AG04450 (cell line): ENCODE measurements at places on chromosomes 7 and 10. TPM values are rescaled to one million over a fixed set of nuclear protein-coding genes. Genes with fewer than 3 reads are reported as not detected.

ELN gene
- 2.1 and 2.8 TPM in 2 replicates for polyA plus RNA-seq

GRCh38 chr10:113476191-113476590, 76.7 kb upstream of the HABP2 start:
- DNase-seq = no peak

SLC13A4 gene
- polyA plus RNA-seq = 0.09 and 0.32 TPM in 2 replicates

DNA sequence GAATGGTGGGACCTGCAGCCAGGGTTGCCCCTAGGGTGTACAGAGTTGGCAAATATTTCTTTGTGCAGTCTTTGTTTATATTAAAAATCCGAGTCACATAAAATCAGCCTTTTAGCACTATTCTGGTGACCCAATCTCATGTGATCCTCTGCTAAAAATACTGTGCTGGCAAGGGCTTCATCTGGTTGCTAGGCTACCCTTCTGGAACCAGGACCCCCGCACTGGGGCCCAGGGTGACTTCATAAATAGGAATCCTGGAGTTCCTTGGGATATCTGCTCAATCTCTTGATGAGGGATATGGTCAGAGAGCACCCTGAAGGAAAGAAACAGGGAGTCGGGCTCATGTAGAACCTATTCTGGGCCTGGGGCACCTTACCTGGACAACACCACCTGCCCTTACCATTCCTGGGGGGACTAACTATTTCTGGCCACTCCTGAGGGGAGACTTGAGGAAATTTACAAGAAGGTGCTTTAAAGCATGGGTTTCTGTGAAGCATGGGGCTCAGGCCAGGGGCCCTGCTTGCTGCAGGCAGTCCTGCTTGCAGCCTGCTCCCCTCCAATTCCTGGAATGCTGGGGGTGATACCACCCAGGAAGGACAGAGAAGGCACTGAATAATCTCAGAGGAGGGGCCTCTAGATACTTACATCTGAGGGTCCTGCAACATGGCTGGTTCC, 44.7 kb downstream of the SH2D4B start:
- no peak for DNase-seq

XRCC2 gene
- polyA plus RNA-seq = 0.84 and 1.3 TPM in 2 replicates

SUPV3L1 gene
- 28.0 and 31.8 TPM in 2 replicates for polyA plus RNA-seq

DNA sequence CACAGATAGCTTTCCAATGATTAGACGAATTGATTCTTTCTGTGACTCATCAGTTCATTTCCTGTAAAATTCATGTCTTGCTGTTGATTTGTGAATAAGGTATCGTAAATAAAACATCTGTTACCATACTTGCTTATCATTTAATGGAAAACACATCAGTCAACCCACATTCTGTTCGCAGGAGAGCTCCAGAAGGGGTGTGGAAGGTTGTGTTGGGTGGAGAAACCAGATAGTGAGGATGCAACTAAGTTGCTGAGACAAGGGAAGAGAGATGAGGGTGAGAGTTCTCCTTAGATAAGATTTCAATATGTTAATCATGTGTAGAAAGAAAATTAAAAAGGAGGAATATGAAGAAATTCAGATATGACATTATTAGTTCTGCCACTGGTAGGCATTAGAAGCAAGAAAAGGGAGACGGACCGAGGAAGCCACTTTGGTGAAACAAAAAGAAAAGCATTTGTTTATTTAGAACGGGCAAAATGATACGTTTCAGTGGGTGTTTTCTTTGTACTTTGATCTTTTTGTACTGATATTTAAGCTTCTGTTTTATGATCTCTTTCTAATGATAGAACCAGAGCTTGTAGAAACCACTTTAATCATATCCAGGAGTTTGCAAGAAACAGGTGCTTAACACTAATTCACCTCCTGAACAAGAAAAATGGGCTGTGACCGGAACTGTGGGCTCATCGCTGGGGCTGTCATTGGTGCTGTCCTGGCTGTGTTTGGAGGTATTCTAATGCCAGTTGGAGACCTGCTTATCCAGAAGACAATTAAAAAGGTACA, 7.8 kb downstream of the CD36 start:
- no peak for DNase-seq

DNA sequence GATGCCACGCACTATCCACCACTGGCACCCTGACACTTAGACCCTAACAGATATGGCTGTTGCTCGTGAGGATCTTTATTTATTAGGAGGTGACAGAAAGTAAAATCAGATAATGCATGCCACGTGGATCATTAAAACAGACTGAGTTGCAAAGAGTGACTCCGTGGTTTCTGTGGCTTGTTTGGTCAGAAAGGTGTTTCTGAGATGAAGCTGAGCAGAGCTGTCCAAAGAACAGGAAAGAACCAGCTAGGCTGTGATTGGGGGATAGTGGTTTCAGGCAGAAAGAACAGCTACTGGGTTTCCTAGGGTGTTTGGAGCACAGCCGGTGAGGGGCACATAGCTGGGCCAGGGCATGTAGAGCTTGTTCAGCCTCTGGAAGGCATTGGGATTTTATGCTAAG, 34.4 kb downstream of the CSGALNACT2 start:
- DNase-seq = no peak

GRCh38 chr10:48377751-48378530, 71.5 kb downstream of the MAPK8 start:
- no peak for DNase-seq

DNA sequence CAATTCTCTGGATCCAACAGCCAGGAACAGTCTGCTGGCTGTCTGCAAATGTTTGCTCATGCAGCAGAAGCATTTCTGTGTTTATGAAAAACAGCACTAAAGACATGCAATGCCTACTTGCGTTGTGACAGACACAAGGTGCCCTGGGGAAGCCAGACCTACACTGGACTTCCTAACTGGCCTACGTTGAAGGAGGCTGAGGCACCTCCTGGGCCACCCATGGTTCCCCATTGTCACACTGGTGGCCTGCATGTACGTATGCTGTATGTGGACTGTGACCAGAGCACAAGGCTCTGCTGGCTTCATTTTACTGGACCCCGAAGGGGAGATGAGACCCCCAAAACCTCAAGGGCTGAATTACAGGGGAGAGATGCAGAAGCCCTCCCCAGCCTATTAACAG, 27.7 kb downstream of the PSAP start:
- no peak for DNase-seq

DNA sequence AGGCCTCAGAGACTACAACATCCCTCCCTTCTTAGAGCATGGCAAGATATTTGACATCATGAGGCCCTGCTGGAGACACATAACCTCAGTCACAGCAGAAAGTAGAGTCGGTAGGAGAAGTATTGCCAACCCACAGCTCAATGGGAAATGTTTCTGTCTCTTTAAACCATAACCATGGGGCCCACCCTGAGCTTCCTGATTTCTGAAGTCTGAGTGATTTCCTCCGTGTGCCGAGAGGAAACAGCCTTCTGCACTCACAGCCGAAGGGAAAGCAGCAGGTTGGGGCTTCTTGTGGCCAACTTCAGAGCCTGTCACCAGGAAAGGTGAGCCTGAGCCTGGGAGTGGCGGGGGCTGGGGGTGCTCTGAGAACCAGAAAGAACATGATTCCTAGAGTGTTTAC, at the start of gene GIMAP1:
Gene GIMAP1 (plus strand): TSS at position 246 of the 400 bp plus-strand sequence. CDS start 2,435 bp downstream, outside the sequence.
- no peak for DNase-seq

PNLIPRP2 gene
- polyA plus RNA-seq = not detected in 2 replicates

DNA sequence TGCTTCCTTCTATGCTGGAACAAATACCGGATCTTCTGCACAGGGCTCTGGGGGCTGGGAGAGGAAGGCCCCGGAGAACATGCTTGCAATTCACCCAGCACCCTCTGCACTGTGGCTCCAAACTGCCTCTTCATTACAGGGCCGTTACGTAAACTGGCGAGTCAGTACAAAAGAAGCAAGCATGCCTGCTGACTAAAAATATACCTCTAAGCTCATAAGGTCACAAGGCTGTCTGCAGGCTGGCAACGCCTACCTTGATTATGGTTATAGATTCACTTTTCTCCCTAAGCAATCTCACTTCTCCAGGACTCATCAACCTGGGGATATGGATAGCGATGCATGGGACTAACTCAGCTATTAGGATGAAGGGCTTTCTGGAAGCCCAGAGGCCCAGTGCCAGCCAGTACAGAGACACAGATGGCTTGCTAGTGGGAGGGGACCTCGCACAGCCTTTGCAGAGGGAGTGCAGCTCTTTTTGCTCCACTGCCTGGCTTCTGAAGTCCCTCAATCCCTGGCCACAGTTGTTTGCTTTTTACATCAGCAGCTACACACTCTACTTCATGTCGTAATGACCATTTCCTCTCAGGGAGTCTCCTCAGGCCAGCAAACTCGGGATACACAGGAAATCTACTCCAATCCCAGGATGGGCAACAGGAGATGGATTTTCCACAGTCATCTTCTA, 96.1 kb downstream of the SH3PXD2A start:
- peak; percentile 61 for DNase-seq

GRCh38 chr7:52146871-52147634, 830.4 kb upstream of the COBL start:
- DNase-seq = no peak

PDE1C gene
- 3.4 and 3.8 TPM in 2 replicates for polyA plus RNA-seq

- no peak for DNase-seq
These were observed at the start of gene SEMA3E for GRCh38 chr7:83648464-83649241. Gene SEMA3E (minus strand): TSS chr7:83649139.

GRCh38 chr10:133411523-133412380, 12.7 kb downstream of the SPRN start:
- DNase-seq = no peak

DNA sequence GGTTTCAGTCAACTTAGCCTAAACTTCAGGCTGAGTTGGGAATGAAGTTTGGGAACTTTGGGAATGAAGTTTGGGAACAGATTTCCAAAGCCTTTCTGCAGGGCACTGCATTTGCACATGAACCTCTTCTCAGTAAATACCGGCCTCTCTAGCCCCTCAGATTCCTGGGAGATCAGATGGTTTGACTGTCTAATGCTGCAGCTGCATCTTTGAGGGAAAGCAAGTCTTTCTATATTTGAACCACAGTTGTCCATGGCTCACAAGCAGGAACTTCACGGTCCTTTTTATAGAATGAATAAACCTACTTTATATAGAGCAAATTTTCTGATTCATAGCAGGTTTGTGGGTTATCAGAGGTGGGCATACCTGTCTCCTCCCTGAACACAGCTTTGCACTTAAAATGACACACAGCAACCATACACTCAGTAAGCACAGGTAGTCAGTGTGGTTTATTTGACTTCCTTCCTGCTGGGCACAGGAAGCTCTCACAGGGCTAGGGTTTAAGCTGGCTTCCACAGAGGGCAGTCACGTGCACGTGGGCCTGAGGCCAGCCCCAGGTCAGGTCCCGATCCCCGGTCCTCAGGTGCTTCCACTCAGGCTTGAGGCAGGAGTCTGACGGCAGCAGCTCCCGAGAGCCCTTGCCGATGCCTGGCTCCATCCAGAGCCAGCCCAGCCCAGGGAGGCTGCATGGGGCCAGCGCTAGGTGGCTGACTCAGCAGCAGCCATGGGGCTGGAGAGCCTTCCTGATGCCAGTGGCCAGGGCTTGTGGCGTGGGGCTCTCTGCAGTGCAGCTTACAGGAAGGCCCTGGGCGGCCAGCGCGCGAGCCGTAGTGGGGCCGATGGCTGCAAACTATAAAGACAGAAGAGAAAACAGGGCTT, 12.8 kb upstream of the MMP21 start:
- DNase-seq = no peak

PNLIP gene
- polyA plus RNA-seq = not detected in 2 replicates

DNA sequence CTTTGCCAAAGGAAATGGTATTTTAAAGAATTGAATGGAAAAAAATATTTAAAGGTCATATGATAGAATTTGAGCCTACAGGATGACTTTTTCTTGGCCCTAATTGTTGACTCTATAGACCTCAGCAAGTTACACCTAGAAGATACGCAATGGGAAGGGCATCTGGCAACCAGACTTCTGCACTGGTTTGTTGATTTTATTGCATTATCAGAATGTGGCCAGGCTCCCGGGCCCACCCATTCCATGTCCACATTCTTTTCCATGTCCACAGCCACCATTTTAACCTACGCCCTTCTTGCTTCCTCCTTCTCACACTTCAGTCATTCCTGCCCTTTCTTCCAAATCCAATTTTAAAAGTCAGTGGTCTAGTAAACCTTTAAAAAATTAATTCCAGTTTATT, 738.4 kb downstream of the SUGCT start:
- DNase-seq = no peak

- DNase-seq = no peak
These were observed 30.3 kb upstream of the KBTBD2 start for GRCh38 chr7:32921896-32922295.

- no peak for DNase-seq
These were observed 448.1 kb downstream of the GALNT17 start for GRCh38 chr7:71580027-71580426.

GRCh38 chr10:102605712-102606111, 38.6 kb upstream of the TRIM8 start:
- DNase-seq = no peak

DNA sequence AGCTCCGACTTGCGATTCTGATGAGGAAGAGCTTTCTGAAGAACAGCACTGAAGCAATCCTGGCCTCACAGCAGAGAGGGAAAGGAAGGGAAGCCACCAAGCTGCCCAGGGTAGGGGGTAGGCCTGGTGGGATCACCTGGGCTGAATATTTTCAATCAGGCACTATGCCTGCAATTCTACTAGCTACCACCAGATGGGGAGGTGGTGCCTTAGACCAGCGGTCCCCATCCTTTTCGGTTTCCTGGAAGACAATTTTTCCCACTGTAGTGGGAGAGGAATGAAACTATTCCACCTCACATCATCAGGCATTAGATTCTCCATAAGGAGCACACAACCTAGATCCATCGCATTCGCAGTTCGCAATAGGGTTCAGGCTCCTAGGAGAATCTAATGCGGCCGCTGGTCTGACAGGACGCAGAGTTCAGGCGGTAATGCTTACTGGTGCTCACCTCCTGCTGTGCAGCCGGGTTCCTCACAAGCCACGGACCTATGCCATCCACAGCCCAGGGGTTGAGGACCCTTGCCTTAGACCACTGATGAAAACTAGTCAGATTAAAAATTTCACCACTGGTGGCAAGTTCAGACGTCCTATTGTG, 2.7 kb downstream of the LRRC20 start:
- DNase-seq = no peak

GRCh38 chr10:4767033-4767814, 58.8 kb upstream of the AKR1E2 start:
- DNase-seq = no peak

- DNase-seq = no peak
These were observed 56.5 kb upstream of the ORC5 start for GRCh38 chr7:104264285-104264684.

DNA sequence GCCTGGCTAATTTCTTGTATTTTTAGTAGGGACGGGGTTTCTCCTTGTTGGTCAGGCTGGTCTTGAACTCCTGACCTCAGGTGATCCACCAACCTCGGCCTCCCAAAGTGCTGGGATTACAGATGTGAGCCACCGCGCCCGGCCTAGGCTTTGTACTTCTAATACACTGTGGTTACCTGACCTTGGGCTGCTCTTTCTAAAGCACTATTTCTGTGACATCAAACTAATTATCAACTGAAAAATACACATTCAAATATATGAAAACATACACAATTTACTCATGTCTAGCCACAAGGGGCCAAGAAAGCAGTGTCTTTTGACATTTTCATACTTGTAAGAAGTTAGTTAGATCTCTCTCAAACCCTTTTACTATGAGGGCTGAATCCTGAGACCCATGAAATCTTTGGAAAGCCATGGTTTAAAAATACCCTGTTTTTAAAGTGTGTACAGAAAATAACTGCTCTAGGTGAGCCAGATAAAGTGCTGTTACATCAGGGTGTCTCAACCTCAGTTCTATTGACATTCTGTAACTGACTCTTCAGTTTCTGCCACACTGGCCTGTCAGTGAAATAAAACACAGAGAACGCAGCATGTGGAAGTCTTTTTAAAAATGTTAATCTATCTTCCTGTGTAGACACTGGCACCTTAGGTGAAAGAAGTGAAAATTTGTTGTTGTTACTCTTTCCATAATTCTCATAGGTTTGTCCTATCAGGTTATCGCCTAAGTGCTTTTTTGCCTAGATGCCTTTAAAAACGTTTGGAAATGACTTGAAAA, 58.8 kb downstream of the CREM start:
- no peak for DNase-seq
